ENCODE measurements at places on chromosomes 16 and 17. TPM values are rescaled to one million over a fixed set of nuclear protein-coding genes. Genes with fewer than 3 reads are reported as not detected.
A peak's percentile ranks its signal among the peaks of the same experiment; 100 is the strongest.

GRCh38 chr17:7912927-7913524 is 3.1 kb downstream of the RNF227 start:
- no peak overlapping the region for H3K4me3 ChIP-seq
- no peaks in the 10 kb centered on the region for H3K27me3 ChIP-seq
- H3K4me1 ChIP-seq: peaks cover 24% of the 10 kb centered on the region
- no peak overlapping the region for H3K27ac ChIP-seq
- H3K36me3 ChIP-seq: peaks cover 50% of the 10 kb centered on the region

DNA sequence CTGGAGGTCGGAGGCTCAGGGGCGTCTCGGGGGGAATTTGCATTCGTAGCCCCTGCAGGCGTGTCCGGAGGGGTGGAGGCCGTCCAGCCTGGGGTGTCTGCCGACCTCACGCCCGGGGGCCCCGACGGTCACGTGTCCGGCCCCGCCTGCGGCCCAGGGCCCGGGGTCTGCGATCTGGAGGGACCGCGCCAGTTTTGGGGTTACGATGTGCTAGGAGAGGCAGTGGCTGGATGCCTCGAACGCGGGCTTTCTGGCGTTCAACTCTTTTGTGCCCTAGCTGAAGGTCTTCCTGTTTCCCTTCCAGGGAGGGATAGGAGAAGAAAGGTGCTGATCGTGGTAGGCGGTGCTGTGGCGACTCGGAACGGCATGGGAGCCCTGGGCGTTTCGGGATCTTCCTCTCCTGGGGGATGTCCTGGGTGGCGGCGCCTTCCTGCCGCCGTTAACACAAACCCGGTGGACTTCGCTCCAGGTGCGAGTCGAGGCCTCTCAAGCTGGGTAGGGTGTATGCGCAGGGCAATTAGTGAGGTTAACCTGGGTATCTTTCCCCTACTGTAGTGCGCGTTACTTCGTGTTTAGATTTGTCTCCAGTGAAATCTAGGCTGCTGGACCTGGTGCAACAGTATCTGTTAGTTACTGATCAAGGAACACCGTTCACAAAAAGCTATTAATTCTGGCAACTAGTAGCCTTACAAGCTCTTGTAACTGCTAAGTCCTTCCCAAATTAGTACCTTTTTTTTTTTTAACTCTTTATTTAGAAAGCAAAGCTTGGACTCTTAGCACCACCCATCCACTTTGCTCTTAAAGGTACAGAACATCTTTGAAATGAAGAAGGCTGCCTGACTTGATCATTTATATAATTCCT is 1.3 kb downstream of the AKAP1 start:
- DNase-seq: peak; percentile 84

DNA sequence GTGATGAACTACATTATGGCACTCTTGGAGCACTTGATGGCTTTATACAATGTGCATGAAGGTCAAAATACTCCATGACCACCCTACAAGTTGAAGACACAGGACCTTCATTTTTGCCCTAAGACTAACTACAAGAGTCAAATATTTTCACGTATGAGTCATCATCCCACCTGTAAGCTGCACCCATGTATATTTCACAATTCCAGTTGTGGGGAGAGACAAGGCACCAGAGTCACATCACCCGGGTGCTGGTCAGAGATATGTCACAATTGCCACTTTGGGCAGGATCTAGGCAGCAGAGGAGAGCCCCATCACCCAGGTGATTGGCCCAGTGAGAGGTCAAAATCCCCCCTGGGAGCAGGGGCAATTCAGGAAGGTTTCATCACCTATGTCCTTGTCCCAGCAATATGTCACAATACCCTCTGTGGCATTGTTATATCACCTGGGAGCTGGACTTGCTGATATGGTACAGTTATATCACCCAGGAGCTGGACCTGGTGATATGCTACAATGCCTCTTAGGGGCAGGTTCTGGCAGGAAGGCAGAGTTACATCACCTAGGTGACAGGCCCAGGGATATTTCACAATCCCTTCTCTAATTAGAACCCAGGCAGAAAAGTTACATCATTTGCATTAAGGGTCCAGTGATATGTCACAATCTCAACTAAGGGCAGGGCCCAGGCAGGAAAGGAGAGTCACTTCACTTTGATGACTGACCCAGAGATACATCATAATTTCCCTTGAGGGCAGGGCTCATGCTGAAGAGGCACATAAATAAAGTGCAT is 1839.2 kb downstream of the TP53TG3F start:
- no peaks in the 10 kb centered on the region for H3K36me3 ChIP-seq
- H3K27ac ChIP-seq: no peak overlapping the region
- no peaks in the 10 kb centered on the region for H3K4me1 ChIP-seq
- no peak overlapping the region for H3K4me3 ChIP-seq

- H3K4me3 ChIP-seq: no peak overlapping the region
- H3K27me3 ChIP-seq: no peaks in the 10 kb centered on the region
- H3K27ac ChIP-seq: no peak overlapping the region
- H3K4me1 ChIP-seq: no peaks in the 10 kb centered on the region
Observed at GRCh38 chr17:76940295-76940694, 72.1 kb downstream of the MGAT5B start.

GRCh38 chr17:36923814-36924221 is 13.5 kb upstream of the LHX1 start:
- H3K27me3 ChIP-seq: peaks cover 40% of the 10 kb centered on the region
- no peak for DNase-seq
- no peak overlapping the region for H3K4me3 ChIP-seq
- peaks cover 8% of the 10 kb centered on the region for H3K4me1 ChIP-seq
- no peaks in the 10 kb centered on the region for H3K36me3 ChIP-seq
- no peak overlapping the region for H3K27ac ChIP-seq

GRCh38 chr16:12311877-12312276 is 335.3 kb downstream of the SNX29 start:
- H3K27me3 ChIP-seq: no peaks in the 10 kb centered on the region
- no peaks in the 10 kb centered on the region for H3K4me1 ChIP-seq
- H3K4me3 ChIP-seq: no peak overlapping the region
- H3K27ac ChIP-seq: no peak overlapping the region
- DNase-seq: no peak

DNA sequence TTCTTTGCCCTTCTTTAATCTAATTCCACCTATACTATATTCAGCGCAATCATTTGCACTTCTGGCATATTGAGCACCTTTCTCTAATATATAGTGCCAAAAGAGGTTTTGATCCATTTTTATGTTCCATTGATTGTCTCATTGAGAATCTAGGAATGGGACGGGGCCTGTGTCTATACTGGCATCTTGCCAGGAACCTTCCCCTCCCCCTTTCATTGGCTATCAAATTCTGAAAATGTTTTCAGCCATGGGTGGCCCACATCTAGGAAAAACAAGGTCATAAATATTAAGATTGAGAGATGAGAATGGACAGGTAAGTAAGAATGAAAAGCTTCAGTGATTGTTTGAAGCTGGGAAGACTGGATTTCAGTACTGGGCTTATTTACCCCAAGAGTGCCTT is 159.9 kb downstream of the FTO start:
- H3K27ac ChIP-seq: no peak overlapping the region
- H3K4me1 ChIP-seq: peaks cover 7% of the 10 kb centered on the region
- H3K36me3 ChIP-seq: no peaks in the 10 kb centered on the region

GRCh38 chr17:28194382-28194781 is 124.6 kb upstream of the TMEM97 start:
- peaks cover 31% of the 10 kb centered on the region for H3K36me3 ChIP-seq
- H3K27ac ChIP-seq: no peak overlapping the region
- no peak overlapping the region for H3K4me3 ChIP-seq
- H3K4me1 ChIP-seq: no peaks in the 10 kb centered on the region
- DNase-seq: no peak

GRCh38 chr17:31156326-31156725 is 61.5 kb downstream of the NF1 start:
- H3K27ac ChIP-seq: peak overlapping the region; percentile 81
- peaks cover 14% of the 10 kb centered on the region for H3K36me3 ChIP-seq
- no peak for DNase-seq
- H3K4me1 ChIP-seq: peaks cover 35% of the 10 kb centered on the region
- no peaks in the 10 kb centered on the region for H3K27me3 ChIP-seq
- H3K4me3 ChIP-seq: no peak overlapping the region

DNA sequence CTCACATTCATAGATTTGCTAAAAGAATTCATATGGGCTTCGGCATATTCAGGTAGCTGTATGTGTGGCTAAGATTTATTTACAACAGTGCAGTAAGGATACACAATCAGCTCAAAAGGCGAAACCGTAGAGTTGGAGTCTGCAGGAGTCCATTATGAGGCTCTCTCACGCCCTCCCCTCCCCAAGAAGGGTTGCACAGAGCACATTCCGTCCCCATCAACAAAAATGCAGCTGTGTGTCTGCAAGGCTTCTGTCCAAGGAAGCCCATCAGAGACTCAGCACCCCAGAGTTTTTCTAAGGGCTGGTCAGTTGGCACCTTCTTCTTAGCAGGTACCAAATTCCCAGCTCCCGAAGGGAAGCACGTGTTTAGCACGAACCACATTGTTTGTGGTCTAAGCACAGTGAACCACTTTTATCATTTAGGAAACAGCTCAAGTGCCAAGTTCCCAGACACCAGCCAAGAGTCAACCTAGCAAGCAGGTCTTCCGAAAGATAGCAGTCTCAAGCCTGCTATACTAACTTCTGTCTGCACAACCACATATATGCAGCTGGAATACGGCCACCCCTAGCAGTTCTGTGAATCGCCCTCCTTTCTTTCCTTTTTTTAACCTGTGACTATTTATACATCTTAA is 28.5 kb upstream of the MEAK7 start:
- no peak for DNase-seq
- H3K4me3 ChIP-seq: no peak overlapping the region
- peak overlapping the region; percentile 68 for H3K27ac ChIP-seq

- H3K27ac ChIP-seq: no peak overlapping the region
- no peak overlapping the region for H3K4me3 ChIP-seq
- no peaks in the 10 kb centered on the region for H3K27me3 ChIP-seq
Observed at GRCh38 chr16:50781518-50781917, 39.6 kb downstream of the CYLD start.

DNA sequence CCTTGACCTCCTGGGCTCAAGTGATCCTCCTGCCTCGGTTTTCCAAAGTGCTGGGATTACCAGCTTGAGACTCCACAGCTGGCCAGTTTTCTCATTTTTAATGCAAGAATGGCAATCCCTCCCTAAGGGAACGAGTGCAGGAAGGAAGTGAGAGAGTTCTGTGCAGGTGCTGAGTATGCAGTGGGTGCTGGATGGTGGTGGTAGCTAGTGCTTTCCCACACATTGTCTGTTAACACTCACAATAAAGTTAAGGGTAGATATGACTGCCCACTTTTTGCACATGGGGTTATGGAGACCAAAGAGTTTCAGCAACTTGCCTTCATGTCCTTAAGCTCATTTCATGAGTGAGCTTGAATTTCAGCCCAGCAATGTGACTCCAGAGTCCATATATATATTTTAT is 18.5 kb downstream of the RGS9 start:
- no peak overlapping the region for H3K4me3 ChIP-seq
- peaks cover 37% of the 10 kb centered on the region for H3K27me3 ChIP-seq
- no peak for DNase-seq
- H3K27ac ChIP-seq: no peak overlapping the region
- no peaks in the 10 kb centered on the region for H3K4me1 ChIP-seq
- H3K36me3 ChIP-seq: no peaks in the 10 kb centered on the region

DNA sequence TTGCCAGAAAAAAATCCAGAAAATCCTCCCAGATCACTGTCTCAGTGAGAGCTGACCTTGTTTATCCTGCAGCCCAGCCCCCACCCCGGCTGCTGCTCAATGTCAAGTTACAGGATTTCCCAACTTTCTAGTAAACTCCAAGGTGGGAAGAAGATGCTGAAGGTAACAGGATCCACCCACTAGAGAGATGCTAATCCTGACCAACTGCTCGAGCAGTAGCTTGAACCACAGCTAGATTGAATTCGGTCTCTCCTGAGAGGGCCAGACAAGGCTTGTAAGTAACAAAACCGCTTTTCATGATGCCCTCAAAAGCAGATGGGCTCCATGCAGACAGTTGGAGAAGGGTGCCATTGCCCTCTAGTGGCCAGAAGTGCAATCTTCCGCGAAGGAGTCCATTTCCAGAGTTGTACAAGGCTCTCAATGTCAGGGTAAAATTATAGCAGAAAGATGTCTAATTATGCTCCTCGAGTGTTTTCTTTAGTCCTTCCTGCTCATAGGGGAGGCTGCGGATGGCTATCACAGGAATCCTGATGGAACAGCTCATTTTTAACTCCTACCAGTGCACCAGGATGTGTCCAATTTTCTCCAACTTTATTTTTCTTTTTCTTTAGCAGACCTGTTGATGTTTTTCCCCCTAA is 3.9 kb downstream of the CDH11 start:
- peaks cover 36% of the 10 kb centered on the region for H3K36me3 ChIP-seq
- H3K27ac ChIP-seq: peak overlapping the region; percentile 89
- no peaks in the 10 kb centered on the region for H3K27me3 ChIP-seq
- H3K4me1 ChIP-seq: peaks cover 50% of the 10 kb centered on the region
- H3K4me3 ChIP-seq: peak overlapping the region; percentile 95

DNA sequence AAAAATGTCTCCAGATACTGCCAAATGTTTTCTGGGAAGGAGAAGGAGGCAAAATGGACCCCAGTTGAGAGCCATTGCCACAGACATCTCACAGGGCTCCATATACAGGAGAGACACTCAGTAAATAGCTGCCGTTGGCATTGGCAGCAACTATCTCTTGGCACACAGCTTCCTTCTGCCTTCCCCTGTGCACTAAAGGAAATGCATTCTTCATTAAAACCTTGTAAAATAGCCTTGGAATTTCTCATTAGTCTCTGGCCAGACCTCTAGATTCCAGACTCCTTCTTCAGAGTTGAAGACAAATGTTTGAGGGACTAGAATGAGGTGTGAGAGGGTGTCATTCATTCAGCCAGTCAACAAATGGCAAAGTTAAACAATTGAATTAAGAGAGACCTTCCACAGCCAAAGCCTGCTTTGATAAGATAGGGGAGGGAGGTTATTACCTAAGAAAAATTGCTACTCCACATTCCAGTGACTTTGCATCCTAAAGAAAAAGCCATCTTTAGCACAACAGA is 223.9 kb upstream of the HS3ST3A1 start:
- H3K27me3 ChIP-seq: no peaks in the 10 kb centered on the region
- H3K36me3 ChIP-seq: no peaks in the 10 kb centered on the region
- H3K4me3 ChIP-seq: no peak overlapping the region
- H3K4me1 ChIP-seq: no peaks in the 10 kb centered on the region

- H3K27me3 ChIP-seq: no peaks in the 10 kb centered on the region
- H3K27ac ChIP-seq: no peak overlapping the region
- H3K36me3 ChIP-seq: peaks cover 33% of the 10 kb centered on the region
- no peaks in the 10 kb centered on the region for H3K4me1 ChIP-seq
- H3K4me3 ChIP-seq: no peak overlapping the region
Observed at GRCh38 chr17:75652341-75652740, 14.6 kb downstream of the RECQL5 start.

- no peaks in the 10 kb centered on the region for H3K27me3 ChIP-seq
- H3K36me3 ChIP-seq: peaks cover 41% of the 10 kb centered on the region
- peaks cover 11% of the 10 kb centered on the region for H3K4me1 ChIP-seq
- H3K27ac ChIP-seq: peak overlapping the region; percentile 48
- H3K4me3 ChIP-seq: no peak overlapping the region
Observed at GRCh38 chr16:4659363-4660353, 33.7 kb upstream of the NUDT16L1 start.

The CACNG5 gene
- total RNA-seq: not detected

The TPSB2 gene
- total RNA-seq: not detected

The ASGR1 gene
- 0.88 TPM for total RNA-seq

The NPIPA2 gene
- total RNA-seq: 0.72 TPM

The SLFN11 gene
- total RNA-seq: 52.8 TPM

The IL34 gene
- 5.6 TPM for total RNA-seq

The RASD1 gene
- total RNA-seq: 13.8 TPM

Data from osteoblast (primary cell).